ENCODE measurements at places on chromosomes 1 and 21. TPM values are rescaled to one million over a fixed set of nuclear protein-coding genes. Genes with fewer than 3 reads are reported as not detected.

DNA sequence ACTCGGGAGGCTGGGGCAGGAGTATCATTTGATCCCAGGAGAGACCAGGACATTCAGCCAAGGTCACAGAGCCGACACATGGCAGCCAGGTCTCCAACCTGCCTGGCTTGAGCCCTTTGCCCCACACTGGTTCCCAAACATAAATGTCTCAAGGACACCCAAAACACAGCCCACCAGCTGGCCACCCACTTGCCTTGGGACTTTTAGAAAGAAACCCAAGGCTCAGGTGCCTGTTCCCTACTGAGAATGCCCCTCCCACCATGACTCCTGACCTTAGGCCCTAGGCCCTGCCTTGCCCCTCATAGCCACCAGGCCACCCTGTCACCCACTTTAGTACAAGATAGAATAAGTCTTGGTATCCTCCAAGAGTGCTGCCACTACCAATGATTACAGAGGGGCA is 41.9 kb upstream of the LRP8 start:
- DNase-seq, result no peak

- no peak for DNase-seq
These were observed 173.0 kb downstream of the GABPA start for GRCh38 chr21:25907573-25908275.

DNA sequence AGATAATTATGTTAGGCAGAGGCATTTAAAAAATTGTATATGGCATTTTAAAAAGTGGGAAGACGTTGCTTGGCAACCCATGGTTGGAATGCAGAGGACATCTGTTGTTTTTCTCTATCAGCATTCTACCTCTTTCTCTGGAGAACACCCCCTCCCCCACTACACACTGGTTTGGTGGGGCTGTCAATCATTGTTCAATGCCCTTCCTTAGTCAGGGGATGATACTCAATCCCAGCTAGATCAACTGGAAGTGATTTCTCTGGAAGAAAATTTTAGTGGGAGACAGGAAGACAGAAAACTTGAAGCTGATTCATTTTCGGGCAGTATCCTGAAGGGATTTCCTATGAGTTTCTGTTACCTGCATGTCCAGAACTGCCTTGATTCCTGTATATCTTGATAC is 35.7 kb upstream of the CAP1 start:
- DNase-seq, result no peak

Gene MRPL55
- 54.4 TPM for polyA plus RNA-seq

GRCh38 chr1:232363008-232363407 is 266.9 kb downstream of the SIPA1L2 start:
- no peak for DNase-seq

GRCh38 chr1:204649721-204650521 is 35.6 kb downstream of the LRRN2 start:
- no peak for DNase-seq

Gene FAM72A
- polyA plus RNA-seq, result 5.0 TPM

GRCh38 chr21:41897047-41897669 is 18.0 kb upstream of the PRDM15 start:
- DNase-seq, result no peak

GRCh38 chr1:236800002-236800620 is 5.0 kb downstream of the MTR start:
- DNase-seq, result no peak

- DNase-seq, result no peak
These were observed 1.6 kb upstream of the PLEKHA6 start for GRCh38 chr1:204361341-204361771.

- no peak for DNase-seq
These were observed 253.8 kb upstream of the HOOK1 start for GRCh38 chr1:59560807-59561450.

- no peak for DNase-seq
These were observed 57.8 kb downstream of the SIK1 start for GRCh38 chr21:43369124-43369523.

Gene TMEM54
- 7.9 TPM for polyA plus RNA-seq

DNA sequence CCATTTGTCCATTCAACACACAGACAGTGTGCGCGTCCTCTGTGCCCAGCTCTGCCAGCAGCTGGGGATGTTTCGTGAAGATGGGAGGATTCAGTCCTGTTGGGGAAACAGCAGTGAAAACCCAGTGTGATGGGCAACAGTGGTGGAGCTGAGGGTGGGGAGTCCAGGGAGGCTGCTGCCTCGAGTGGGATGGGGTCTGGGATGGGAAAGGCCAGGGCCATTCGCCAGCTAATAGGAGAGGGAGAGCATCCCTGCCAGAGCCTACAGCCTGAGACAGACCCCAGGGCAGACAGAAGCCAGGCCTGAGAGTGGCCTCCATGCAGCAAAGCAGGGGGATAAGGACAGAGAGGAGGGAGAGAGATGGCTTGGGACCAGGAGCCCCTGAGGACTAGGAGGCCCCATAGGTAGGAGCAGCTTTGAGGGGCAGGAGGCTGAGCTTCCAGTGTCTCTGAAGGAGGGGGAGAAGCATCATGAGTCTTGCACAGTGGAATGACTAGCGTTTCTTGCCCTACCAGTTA is 252.6 kb downstream of the NPHP4 start:
- DNase-seq, result no peak

Gene TUFT1
- polyA plus RNA-seq, result 11.4 TPM

DNA sequence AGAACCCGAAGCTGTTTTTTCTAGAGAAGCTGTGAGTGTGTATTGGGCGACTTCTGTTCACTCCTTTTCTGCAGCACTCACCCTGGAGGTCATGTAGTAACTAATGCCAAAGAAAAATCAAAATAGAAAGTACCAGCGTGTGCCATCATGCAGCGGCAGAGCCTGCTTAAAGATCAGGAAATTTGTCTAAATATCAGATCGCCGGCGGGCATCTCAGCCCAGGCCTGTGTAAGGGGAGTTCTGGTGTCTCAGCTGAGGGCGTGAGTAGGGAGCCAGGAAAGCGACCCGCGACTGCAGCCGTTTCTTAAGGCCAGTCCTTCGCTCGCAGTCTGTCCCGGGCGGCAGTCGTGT is 768 bp downstream of the EDARADD start:
- DNase-seq, result no peak

Gene LYPD8
- polyA plus RNA-seq, result 0.17 TPM

GRCh38 chr1:77038000-77038399 is 170.7 kb downstream of the ST6GALNAC5 start:
- DNase-seq, result no peak

DNA sequence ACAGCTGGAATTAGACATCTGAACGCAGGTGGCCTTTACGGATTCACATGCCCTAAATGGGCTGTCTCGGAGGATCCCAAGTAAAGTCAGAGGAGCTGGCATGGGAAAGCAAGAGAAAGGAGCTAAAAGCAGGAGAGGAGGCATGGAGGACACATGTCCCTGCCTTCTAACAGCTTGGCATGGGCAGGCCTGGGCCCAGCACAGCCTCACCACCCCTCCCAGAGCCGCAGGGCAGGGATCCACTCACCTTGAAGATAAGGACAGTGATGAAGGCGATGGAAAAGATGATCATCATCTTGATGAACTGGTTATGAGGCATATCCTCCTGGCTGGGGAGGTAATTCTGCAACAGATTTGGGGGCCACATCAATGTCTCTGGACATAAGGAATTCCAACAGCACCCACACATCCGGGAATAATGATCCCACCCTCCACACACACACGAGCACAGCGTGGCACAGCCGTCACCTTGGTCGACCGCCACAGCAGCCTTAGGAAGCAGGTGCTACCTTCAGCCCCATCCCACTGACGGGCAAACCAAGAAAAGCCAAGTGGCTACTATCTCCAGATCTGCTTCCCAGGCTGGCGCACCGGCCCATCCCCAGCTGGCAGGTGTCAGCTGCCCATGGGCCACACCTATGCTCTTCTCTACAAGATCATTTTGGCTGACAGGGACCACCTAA is 14.1 kb upstream of the MATN1 start:
- DNase-seq, result no peak

Gene UMODL1
- polyA plus RNA-seq, result 0.17 TPM

Gene S1PR1
- 16.8 TPM for polyA plus RNA-seq

Gene DISP1
- polyA plus RNA-seq, result 14.7 TPM

Gene RIIAD1
- polyA plus RNA-seq, result 0.55 TPM

DNA sequence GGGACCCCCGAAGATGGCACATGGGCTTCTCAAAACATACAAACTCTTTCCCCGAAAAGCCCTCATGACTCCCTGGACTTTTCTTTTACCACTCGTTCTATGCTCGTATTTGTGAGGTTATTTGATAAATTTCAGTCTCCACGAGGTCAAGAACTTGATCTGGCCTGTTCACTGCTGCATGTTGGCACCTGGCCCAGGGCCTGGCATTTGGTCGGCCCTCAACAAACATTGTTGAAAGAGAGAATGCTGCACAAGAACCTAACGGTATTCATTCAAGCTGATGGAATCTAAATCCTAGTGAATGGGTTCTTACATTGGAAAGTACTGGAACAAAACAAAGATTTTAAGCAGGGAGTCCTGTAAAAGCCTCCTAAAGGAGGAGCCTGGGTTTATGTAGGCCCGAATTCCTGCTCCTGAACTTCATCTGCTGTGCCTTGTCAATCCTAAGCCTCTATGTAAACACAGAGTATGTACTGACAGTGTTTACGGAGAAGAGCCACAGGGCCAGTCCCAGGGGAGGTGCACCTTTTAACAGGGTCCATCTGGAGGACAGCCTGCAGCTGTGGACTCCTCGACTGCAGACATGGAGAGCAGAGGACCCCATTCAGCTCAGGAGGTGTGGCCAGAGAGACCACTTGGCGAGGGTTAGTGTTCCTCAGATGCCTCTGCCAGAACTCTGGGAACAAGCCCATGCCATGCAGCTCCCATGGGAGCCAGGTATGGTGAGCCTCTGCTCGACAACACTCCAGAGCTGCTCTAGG is 46.9 kb downstream of the L1TD1 start:
- no peak for DNase-seq

Gene TAS1R1
- not detected for polyA plus RNA-seq

Gene SLC22A15
- 6.5 TPM for polyA plus RNA-seq

DNA sequence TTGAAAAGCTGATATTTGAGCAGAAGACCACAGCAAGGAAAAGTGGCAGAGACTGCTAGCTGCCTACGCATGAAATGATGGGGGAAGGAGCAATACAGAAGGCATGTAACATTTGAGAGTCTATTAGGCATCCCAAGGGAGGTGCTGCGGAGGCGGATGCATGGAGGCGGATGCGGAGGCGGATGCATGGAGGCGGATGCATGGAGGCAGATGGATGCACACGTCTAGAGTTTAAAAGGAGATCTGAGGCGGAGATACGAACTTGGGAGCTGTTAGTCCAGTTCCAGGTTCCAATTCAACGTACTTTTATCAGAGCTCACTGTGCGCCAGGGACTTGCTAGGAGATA is 744 bp upstream of the DDX20 start:
- peak; percentile 65 for DNase-seq

- DNase-seq, result no peak
These were observed 62.1 kb downstream of the BRWD1 start for GRCh38 chr21:39251326-39251725.

Gene DNTTIP2
- 86.6 TPM for polyA plus RNA-seq

GRCh38 chr1:173355281-173356031 is 121.7 kb upstream of the PRDX6 start:
- DNase-seq, result no peak

Gene EFCAB7
- 25.8 TPM for polyA plus RNA-seq

GRCh38 chr1:165143437-165144065 is 213.0 kb downstream of the LMX1A start:
- no peak for DNase-seq

GRCh38 chr1:164794356-164794755 is 235.4 kb downstream of the PBX1 start:
- DNase-seq, result no peak

DNA sequence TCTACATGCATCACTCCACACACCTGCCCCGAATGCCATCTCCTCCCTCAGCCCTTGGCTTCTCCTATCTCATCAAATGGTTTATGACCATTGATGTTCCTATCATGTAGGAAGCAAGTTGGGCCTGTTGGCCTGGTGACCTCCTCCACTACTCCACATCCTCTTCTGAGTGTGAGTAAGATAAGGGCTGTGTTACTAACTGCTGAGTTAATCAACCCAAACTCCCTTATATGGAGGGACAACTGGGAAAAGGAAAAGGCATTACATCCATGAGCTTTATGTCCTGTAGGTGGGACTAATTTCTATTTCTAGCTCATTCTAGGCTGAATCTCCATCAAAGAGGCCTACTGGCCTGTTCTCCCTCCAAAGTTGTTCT is 57.6 kb downstream of the WLS start:
- no peak for DNase-seq

- DNase-seq, result no peak
These were observed 9.8 kb upstream of the ZSWIM5 start for GRCh38 chr1:45216200-45216541.

- no peak for DNase-seq
These were observed 17.4 kb downstream of the DNM3 start for GRCh38 chr1:171858696-171859095.

- DNase-seq, result no peak
These were observed 30.4 kb downstream of the NPHS2 start for GRCh38 chr1:179545321-179545720.

DNA sequence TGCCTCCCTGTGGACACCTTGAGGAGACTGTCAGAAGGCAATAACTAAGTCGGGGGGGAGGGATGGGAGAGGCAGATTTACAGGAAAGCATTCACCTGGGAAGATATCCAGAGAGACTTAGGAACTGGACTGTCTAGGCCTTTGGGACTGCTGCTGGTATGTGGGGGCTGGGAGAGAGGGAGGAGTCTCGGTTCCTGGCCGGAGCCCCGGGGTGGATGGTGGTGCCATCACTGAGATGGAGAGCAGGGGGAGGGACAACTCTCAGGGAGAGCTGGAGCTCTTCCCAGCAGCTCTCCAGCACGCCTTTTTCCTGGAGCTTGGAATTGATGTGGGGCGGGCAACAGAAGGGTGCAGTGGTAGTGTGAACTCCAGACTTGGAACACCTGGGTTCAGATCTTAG is 22.1 kb downstream of the PTPRF start:
- DNase-seq, result no peak

- no peak for DNase-seq
These were observed 31.1 kb upstream of the ZBTB40 start for GRCh38 chr1:22420455-22421053.

Gene NFASC
- 17.2 TPM for polyA plus RNA-seq

Gene ANKRD34A
- polyA plus RNA-seq, result 0.42 TPM

DNA sequence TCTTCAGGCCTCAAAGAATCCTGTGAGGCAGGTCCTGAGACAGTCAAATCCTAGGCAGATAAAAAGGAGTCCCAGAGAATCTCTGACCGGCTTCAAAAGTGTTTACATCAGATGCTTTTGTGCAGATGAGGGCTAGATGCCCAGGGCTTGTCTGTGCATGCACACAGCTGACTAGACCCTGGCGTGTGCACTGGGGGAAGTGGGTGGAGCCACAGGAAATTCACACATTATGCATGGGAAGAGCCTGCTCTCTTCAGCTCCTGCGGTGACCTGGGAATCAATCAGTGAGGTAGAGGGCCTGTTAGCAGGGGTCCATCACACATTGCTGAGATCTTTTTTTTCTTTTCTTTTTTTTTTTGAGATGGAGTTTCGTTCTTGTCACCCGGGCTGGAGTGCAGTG is 36.6 kb upstream of the NHLH2 start:
- DNase-seq, result no peak

DNA sequence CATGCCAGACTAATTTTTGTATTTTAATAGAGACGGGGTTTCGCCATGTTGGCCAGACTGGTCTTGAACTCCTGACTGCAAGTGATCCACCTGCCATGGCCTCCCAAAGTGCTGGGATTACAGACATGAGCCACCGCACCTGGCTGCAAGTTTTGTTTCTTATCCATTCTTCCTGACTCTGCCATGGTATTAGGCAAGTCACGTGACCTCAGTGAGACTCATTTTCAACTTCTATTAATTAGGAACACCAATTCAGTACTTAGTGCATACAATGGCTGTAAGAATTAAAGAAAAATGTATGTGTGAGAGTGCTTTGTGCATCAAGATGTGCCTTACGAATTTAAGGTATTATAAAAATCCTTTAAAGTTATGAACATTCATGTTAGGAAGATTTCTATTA is 111.2 kb downstream of the CACNA1E start:
- no peak for DNase-seq

Gene RBM34
- 76.8 TPM for polyA plus RNA-seq

Gene VWA5B1
- polyA plus RNA-seq, result 1.3 TPM

Data from renal cortex interstitium (tissue), 15 donors.